Activated CD4-positive, alpha-beta T cell treated with anti-CD3 and anti-CD28 coated beads, Interleukin-2, amount 50 U/mL, for 48 hours (primary cell): ENCODE measurements at places on chromosomes 13 and 19.

DNA sequence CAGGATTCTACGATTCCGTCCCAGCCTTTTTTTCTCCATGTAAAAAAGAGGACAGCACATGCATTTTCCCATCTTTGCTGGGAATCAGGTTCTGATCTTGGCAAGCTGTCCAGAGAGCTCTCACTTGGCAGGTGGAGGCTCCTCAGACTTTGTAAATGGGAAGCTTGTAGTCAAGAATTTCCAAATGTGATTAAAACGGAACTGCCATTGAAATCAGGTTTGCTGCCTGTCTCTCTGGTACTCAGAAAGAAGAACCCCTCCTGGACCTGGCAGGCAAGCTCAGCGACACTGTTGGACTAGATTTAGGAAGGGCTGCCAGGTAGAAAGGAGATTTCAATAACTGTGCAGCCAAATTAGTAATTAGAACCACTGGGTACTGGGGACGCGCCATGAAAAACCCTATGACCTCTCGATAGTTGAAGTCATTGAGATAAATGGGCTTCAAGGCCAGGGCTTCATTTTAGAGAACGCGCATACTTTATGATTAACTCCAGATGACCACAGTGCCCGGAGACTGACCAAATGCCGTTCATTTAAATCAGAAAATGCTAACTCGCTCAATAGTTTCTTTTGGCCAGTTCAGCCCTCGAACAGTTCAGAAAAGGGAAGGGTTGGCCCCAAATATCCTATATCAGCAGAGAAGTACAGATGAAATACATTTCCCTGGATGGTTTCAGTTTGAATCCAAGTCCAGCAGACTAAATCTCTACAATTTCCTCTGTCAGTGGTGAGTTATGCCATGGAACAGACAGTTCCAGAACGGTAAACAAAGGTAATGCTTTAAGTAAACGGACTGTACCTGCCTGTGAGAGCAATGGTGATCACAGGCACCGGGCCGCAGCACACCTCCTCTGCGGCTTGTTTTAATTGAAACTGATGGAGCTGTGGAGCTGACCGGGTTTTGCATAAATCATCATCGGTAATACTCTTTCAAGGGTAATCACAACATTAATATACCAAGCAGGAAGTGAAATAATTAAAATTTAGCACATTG is 517.4 kb downstream of the RFC3 start:
- no peak for DNase-seq

GRCh38 chr13:48776401-48776800 is 122.7 kb downstream of the CYSLTR2 start:
- DNase-seq = no peak

DNA sequence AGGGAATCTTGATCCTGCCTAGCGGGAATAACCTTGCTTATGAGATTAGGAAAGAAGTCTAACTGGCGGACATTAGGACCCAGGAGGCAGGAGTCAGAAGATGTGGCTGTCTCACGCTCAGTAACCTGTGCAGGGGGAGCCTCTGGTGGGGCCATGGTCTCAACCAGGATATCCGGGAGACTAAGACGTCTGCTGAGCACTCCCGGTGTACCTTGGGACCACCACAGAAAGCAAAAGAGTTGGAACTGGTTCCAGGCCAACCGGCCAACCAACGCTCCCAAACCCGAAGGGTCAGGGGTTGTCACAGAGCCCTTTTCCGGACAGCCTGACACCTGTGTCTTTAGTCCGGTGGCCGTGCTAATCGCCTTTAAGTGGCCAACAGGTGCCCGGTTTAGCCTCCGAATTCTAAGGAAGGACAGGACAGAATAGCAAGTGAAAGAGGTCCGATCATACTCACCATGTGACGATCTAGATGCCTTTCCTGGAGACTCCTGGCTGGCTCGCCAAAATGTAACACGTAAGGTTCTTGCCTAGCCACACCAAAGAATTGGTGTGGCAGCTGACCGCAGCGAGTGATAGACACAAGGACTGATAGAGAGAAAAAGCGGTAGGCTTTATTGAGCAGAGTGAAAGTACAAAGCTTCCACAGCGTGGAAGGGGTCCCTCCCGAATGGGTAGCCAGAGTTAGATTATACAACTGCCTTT is 103.9 kb upstream of the DIAPH3 start:
- DNase-seq = peak; percentile 5

DNA sequence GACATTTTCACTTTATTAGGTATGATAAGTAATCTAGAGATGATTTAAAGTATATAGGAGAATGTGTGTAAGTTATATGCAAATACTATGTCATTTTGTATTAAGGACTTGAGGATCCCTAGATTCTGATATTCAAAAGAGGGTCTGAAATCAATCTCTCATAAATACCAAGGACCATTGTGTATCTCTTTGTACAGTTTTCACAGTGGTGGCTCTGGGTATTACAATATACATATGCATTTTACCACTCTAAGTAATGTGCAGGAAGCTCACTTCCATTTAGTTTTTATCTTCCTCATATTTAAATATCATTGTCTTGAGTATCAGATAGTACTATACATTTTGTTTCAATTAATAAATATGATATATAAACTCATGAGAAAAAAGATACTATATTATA is 862.6 kb upstream of the PCDH20 start:
- no peak for DNase-seq

DNA sequence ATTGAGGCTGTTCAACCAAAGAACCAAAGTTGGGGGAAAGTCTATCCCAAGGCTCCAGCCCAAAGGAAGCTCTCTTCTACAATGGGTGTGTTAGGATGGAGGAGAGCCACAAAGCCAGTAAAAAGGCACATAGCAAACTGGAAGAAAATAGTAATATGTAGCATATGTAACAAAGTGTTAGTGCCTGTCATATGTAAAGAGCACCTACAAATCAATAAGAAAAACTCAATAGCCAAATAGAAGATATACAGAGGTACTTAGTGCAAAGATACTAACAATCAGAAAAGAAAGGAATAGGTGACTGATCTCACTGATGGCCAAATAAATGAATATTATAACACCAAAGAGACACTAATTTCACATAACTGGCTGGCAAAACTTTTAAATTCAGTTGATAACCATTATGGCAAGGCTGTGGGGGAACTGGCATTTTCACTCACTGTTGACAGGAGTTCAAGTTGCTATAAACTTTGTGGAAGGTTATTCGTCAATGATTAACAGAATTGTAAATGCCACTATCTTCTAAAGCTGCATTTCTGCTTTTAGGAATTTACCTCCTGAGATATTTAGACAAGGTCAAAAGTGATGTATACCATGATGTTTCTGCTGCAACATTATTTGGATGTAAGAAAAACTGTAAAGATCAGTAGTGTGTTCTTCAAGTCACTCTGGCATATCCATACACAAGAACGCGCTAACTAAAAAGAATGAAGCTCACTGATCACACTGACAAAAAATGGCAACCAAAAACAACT is 110.8 kb downstream of the GNG7 start:
- DNase-seq = no peak

DNA sequence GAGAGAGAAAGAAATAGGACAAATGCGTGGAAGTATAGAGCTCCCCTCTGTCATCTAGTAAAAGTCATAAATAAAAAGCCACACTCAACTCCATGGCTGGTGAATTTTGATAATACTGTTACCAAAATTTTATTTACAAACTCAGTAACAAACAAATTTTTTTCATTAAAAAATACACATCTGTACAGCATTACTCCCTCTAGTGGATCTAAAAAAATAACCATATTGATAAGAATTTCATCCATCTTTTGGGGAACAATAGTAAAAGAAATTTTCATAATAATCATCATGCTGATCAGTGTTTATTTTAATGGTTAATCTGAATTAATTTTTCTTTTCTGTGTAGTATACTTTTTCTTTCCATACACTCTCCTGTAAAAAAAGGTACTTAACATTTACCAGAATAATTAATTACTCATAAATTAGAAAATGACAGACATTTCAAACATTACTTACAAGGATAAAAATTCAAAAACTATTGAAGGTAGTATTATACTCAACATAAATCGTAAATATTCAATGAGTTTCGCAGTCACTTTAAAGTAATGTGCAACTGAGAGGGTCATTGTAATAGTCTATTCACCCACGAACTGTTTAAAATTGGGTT is 173.5 kb upstream of the LSM14A start:
- no peak for DNase-seq

- DNase-seq = no peak
Measured at GRCh38 chr19:46107371-46107770, 17.1 kb downstream of the IGFL3 start.

GRCh38 chr13:38850868-38851626 is 139.6 kb downstream of the STOML3 start:
- no peak for DNase-seq

DNA sequence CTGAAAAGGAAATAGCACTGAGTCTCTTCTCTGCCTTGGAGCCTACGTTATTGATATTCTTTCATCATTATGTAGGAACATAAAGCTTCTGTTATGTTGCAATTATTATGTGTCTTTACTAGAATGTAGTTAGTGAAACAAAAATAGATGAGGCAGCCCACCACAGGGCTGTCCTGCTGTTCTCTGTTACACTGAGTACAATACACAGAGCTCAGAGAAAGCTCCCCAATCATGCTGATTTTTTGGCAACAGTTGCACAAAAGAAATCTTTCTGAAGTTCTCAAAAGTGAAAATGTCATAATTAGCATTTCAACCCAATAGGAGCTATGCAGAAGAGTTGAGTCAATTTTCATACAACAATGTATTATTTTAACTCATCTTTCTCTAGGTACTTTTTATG is 119.5 kb downstream of the EFNB2 start:
- no peak for DNase-seq

DNA sequence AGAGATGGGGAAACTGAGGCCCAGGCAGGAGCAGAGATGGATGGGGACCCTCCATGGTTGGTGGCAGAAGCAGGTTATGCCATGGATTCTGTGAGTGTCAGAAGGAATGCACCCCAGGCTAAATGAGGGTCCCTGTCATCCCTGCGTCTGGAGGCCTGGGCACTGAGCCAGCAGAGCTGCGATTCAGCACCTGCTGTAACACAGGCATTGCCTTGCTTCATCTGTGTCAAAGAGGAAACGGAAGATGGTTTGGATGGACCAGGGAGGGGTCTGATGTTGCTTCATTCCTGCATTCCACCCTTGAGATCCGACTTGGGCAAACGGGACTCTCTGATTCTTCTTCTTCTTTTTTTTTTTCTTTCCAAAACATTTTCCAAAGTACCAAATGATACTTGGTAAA is 1.2 kb downstream of the C5AR1 start:
- DNase-seq = no peak

DNA sequence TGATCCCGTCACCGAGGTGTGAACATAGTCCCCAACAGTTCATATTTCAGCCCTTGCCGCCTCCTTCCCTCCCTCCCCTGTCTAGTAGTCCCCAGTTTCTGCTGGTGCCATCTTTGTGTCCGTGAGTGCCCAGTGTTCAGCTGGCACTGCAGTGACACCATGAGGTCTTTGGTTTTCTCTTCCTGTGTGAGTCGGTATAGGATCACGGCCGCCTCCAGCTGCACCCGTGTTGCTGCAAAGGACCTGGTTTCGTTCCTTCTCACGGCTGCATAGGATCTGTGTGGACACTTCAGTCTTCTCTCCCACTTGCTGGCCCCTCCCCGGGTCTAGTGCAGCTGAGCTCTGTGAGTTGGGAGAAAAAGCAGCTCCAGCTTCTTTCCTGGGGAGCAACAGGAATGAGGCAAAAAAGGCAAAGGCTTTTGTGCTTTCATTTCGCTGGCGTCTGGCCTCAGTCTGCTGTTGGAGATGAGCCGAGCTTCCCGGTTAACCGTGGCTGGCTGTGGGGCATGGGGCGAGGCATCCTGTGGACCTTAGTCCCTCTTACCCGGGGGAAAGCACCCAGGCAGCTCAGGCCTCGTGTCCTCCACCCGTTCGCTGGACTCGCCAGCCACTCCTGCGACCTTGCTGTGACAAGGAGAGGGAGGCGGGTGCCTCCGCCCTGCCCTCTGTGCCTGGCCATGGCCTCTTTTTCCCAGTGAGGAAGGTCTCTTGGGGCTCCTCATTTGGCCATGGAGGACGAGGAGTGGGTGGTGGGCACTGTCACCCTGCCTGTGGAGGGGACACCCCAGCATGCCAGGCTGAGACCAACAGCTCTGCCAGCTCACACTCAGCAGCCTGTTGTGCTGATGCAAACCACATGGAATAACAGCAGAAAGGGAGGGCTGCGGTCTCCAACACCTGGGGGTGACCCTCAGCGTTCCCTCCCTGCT is 196.5 kb downstream of the TEX29 start:
- no peak for DNase-seq

GRCh38 chr19:40601134-40601974 is at the start of gene LTBP4:
TSS of gene LTBP4 (plus strand) at chr19:40601369. CDS start at chr19:40601388, 19 bp downstream.
- no peak for DNase-seq

DNA sequence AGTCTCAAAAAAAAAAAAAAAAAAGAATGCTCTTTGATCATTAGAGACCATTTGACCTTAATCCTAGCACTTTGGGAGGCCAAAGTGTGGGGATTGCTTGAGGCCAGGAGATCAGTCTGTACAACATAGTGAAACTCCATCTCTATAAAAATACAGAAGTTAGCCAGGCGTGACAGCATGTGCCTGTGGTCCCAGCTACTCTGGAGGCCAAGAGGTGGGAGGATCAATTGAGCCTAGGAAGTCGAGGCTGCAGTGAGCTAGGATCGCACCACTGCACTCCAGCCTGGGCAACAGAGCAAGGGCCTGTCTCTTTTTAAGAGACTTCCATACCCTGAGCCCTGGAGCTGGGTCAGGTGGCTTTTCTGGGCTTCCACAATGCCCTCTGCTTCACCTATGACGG is 11.5 kb upstream of the COLGALT1 start:
- no peak for DNase-seq

GRCh38 chr13:41311406-41312175 is 524 bp downstream of the NAA16 start:
- DNase-seq = peak; percentile 47

DNA sequence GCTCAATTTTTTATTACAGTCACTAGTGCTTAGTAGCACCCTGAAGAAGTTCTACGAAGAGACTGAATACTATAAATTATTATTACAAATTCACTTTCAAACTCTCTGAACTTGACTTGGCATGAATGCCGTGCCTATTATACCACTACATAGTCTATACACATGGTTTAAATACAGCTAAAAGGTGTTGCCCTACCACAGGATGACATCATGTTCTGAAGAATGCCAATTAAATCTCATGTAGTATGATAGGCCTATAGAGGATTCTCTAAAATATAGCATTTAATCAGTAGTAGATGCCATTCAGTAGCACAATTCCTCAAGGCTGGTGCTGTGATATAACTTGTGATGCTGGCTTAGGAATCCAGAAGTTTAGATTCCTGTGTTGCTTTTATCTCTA is 16.7 kb upstream of the POSTN start:
- no peak for DNase-seq

DNA sequence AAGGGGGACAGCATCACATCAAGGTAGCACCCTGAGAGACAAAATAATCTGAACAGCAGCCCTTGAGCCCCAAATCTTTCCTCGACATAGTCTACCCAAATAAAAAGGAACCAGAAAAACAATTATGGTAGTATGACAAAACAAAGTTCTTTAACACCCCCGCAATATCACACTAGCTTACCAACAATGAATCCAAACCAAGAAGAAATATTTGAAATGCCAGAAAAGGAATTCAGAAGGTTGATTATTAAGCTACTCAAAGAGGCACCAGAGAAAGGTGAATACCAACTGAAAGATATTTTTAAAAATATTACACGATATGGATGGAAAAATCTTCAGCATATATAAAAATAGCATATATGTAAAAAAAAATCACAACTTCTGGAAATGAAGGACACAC is 252.9 kb upstream of the SLITRK6 start:
- no peak for DNase-seq

GRCh38 chr13:44331912-44332851 is 41.4 kb upstream of the SERP2 start:
- no peak for DNase-seq

GRCh38 chr13:72849571-72849970 is 67.6 kb downstream of the PIBF1 start:
- no peak for DNase-seq
